ENCODE measurements at places on chromosomes 2 and 18. TPM values are rescaled to one million over a fixed set of nuclear protein-coding genes. Genes with fewer than 3 reads are reported as not detected.
A peak's percentile ranks its signal among the peaks of the same experiment; 100 is the strongest.

EGR4 gene
- polyA plus RNA-seq: not detected

DNA sequence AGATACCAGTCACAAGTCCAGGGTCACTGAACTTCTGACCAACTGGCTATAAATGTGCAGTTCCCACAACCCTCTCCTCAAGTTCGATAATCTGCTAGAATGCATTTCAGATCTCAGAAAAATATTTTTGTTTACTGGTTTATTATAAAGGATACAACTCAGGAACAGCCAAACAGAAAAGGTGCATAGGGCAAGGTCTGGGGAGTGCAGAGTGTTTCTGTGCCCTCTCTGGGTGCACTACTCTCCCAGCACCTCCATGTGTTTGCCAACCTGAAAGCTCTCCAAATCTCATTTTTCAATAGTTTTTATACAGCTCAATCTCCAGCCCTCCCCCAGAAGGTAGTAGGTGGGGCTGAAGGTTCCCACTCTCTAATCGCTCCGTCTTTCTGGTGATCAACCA is 85.2 kb downstream of the SKA1 start:
- no peak for DNase-seq

FZD7 gene
- polyA plus RNA-seq: 90.9 TPM

DNA sequence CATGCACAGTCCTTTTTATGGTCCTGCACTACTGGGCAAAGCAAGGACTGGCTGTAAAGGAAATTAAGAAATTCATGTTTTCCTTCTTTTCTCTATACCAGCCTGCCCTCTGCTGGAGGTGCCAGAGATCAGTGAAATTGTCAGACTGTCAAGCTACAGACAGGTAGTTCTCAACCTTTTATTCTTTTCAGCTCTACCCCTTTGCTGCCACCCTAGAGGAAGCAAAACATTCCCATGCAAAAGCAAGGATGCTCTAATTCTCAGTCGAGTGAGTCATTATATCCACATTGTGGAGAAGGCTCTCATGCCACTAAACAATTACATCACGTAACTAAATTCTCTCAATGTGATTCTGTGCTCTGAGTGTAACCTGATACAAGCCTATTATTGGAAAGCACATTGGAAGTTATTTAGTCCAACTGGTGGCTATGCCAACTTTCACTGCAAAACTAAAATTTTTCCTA is 25.0 kb upstream of the RAPGEF4 start:
- DNase-seq: peak; percentile 95

POTEJ gene
- not detected for polyA plus RNA-seq

DNA sequence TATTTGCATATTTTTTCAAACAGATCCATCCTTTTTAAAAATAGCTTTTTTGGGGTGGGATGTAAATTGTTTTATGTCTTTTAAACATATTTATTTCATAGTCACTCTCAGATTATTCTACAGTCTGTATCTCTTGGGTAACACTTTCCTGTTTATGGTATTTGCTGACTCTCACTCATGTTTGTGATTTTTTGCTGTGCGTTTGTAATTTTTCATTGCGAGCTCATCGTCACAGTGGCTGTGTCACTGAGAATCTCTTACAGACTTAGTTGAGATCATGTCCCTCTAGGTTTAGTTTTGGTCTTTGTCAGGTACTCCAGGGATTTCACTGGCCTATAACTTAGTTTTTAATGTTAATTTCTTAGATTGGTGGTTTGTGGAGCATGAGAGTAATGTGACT is 73.5 kb upstream of the HS6ST1 start:
- no peak for DNase-seq

GRCh38 chr2:59567151-59567550 is 986.3 kb downstream of the BCL11A start:
- no peak for DNase-seq

DNA sequence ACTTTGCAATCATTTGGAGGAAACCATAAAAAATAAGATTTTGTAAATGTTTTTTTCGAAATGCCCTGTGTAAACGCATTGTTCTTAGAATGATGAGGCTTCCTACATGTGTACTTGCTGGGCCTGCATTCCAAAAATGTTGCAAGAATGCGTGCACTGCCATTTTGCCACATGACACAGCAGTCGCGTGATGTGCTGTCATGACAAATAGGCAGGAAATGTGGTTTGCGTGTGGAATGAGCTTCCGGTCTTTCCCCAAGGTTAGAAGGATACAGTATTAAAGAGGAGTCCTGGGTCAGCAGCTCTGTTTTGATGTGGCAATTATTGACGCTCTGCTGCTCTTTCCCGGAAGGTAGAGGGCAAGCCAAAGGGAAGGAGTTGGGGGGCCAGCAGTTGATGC is 18.1 kb upstream of the SERPINB2 start:
- DNase-seq: peak; percentile 91

DNA sequence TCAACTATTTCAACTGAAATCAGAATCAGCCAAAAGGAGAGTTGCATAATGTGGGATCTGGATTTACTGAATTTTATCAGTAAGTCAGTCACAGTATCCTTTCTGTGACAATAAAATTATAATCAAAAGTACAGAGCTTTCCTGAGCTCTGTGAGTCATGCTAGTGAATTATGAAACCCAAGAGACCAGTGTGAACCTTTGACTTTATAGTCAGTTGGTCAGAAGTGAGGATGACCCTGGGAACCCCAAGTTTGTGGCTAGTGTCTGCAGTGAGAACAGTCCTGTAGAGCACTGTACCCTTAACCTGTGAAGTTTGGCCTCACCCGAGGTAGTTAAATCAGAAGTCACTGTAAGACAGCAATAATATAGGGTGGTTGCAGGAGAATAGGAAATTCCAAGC is 381.7 kb downstream of the CDH19 start:
- DNase-seq: no peak

GRCh38 chr18:13076886-13077285 is 85.7 kb downstream of the CEP192 start:
- no peak for DNase-seq

DNA sequence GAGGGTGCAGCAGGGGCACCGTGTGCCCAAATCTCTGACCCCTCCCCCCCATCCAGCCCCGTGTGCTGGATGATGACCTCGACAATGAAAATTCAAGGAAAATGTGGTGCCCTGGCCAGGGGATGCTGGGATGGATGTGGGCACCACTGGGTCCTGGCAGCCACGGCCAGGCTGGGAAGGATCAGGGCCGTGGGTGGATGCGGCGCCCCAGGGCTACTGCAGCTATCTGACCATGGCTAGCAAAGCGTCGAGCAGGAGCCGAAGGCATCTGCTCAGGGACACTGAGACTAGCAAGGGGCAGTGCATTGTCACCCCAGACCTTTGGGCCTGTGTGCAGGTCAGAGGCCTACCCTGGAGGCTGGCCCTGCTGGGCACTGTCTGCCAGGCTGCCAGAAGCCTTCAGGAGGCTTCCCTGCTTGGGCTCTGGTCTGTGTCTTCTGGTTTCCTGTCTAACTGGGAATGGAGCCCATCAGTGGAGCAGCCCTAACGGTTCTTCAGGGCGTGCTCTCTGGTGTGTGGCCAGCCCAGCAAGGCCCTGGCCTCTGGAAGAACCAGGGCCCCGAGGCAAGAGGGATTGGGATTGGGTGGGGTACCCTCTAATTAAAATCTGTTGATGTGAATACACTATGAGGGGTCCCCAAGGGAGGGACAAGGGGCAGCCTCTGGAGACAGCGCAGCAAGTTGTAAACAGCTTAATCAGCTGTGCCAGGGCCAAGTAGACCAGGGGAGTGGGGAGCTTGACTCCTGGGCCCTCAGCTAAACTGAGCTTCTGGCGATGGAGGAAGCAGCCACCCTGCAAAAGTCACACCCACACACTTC is 98.0 kb downstream of the STPG4 start:
- DNase-seq: no peak

All from IMR-90 (cell line).